ENCODE measurements at places on chromosomes 16 and 17.

GRCh38 chr16:1257561-1258224 lies 1.8 kb downstream of the TPSD1 start:
- DNase-seq: no peak

DNA sequence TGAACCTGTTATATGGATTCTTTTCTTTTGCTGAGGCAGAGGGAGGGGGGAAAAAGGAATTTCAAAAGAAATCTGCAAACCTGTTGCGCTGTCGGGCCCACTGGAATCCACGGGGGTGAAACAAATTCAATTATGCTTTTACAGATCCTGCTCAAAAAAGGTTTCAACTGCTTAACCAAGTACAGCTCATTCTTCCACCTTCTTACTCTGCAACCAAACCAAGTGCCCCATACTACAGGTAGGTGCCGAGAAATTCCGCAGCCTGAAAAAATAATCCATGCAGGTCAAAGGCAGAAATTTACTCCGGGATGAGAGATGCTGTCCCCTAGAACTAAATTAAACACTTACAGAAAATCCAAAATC lies 416 bp downstream of the RNF43 start:
- no peak for DNase-seq

- DNase-seq: peak; percentile 31
Observed at GRCh38 chr16:79592186-79592585, 8.4 kb downstream of the MAF start.

DNA sequence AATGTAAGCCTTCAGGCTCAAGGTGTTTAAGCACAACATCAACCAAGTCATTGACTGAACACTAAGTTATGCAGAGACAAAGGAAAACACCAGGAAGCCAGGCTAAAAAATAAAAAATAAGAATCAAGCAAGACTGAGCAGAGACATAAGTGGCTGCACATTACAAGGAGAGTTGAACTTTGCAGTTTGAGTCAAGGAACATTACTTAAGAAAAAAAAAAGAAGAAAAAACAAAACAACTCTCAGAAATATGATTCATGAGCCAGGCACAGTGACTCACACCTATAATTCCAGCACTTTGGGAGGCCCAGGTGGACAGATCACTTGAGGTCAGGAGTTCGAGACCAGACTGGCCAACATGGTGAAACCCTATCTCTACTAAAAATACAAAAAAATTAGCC lies 168.1 kb downstream of the C16orf95 start:
- no peak for DNase-seq

DNA sequence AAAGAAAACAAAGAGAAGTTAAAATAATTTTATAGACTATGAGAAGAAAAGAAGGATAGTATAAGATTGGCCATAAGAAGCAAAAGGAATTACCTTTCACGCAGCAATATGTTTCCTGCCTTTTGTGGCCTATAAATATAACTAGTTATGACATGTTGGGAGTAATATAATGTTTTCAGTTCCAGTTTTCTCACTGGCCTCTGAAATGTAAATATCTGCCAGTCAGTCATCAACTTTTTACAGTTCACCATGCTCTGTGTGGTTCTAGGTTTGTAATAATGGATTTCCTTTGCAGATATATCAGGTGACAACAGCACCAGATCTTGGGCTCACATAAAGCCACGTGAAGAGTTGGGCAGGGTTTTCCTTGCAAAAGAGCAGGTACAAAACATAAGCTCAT lies 94.3 kb downstream of the ABCA8 start:
- no peak for DNase-seq

GRCh38 chr17:21689604-21690003 lies 2.7 kb upstream of the KCNJ18 start:
- no peak for DNase-seq

- no peak for DNase-seq
Observed at GRCh38 chr16:50637716-50638602, 43.2 kb downstream of the SNX20 start.

GRCh38 chr17:69579961-69580677 lies 165.6 kb downstream of the MAP2K6 start:
- DNase-seq: no peak

- DNase-seq: no peak
Observed at GRCh38 chr17:78923660-78924453, 1.3 kb downstream of the TIMP2 start.
